Amniotic epithelial cell (primary cell): ENCODE measurements at places on chromosomes 7 and 10.

DNA sequence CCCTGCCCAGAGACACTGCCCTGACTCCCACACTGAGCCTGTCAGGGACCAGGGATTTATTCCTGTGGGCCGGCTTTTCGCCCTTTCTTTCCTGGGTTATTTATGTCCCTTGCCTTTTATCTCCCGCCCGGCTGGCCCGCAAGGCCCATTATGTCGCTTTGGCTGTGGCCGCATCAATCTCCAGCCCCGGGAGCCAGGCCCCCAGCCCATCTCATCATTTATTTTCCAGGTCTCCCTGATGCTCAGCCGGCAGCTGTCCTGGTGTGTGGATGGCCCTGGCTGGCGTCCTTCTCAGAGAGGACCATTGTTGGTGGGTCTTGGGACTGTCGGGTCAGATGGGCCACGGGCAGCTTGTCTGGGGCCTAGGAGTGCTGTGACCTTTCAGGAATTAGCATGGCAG lies 82.3 kb downstream of the FAM241B start:
- no peak for DNase-seq

- DNase-seq, result peak; percentile 89
Measured at GRCh38 chr7:80134536-80135308, at the start of gene GNAI1. Gene GNAI1 (plus strand): TSS chr7:80134831. CDS start chr7:80135161, 330 bp downstream.

- no peak for DNase-seq
Measured at GRCh38 chr7:31890766-31891165, 179.4 kb downstream of the PDE1C start.

DNA sequence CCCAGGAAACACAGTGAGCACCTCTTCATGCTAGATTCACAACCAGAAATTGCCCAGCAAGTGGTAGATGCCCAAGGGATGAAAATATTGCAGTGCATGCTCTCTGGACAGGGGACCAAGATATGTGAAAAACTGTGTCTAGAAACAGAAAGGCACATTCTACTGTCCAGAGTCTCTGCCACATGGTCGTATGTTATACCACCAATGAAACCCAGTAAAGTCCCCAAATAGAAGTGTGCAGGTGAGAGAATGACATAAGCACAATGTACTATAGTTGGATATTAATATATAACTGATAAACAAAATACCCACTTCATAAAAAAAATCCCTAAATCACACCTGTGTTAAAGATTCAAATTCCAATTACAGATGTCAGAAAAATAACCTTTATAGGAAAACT lies 43.8 kb downstream of the RASGEF1A start:
- DNase-seq, result no peak

DNA sequence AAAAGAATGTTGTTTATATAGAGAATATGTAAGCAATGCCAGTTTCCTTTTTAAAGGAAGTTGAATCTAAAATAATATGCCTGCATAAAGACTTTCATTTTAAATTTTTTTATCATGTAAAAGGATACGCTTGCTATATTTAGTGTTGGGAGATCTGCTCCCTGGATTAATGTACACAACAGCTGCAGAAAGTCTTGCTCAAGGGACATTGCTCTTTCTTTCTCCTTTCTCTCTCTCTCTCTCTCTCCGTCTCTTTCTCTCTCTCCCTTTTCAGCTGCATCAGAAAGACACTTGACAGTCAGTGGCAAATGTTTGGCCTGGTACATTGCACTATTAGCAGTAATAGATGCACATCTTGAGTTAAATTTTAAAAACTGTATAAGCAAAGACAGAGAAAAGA lies 739 bp downstream of the MYPN start:
- peak; percentile 27 for DNase-seq

GRCh38 chr10:62790019-62790555 lies 14.4 kb upstream of the ADO start:
- DNase-seq, result no peak

DNA sequence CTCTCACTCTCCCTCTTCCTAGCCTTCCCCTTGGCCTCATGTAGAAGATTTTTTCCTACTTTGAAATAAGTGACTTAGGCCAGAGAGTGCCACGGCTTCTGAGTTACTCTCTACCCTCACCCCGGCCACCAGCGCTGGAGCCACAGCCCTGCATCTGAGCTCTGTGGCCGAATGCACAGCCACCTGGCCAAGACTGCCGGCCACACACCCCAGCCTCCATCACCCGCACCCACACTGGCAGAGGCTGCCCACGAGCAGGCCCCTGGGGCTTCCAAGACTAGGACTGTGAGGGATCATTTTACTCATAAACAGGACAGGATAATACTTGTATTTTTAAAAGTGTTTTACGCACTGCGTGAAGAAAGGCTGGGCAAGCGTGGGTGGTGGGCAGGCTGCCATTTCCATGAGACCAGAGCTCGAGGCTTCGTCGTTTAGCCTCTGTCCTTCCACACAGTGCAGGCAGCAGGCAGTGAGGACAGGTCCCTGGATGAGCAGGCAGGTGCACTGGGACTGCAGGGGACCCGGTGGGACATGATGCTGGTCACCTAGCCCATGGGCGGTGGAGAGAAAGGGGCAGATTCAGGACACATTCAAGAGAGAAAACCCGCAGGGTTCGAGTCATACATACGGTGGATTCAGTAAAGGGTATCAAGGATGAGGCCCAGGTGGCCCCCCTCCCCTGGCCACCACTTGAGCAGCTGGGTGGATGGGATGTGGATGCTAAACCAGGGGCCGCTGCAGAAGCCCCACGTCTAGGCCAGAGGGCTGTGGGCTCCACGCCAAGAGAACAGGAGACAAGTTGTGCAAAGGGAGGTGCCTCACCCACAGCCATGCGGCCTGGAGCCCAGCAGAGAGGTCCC lies 35.5 kb upstream of the RNF32 start:
- DNase-seq, result no peak

DNA sequence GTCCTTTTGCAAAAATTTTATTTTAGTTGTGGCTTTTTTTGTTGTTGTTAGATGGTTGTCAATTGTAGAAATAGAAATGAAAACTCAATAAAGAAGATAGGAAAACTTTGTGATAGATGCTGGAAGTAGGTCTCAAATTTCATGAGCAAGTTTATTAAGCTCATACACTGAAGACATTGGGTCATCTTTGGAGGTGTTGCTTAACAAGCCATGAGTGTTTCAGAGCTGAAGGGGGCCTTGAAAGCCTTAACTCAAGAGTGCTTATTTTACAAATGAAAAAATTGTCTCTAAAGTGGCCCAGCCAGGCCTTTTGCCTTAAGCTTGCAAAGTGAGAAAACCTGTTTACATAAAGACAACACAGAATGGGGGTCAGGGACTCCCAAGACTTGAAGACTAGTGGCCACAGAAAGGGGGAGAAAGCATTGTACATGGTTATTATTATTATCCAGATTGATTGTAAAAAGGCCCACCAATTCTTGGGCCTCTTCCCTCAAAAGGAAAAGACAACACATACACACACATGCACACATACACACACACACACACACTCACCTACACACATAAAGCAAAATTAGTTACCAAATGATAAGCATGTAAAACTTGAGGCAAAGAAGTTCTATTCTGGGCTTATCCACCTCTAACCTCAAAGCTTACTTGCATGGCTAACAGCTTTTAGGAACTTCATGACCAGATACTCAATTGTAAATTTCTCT lies 49.7 kb upstream of the GLCCI1 start:
- DNase-seq, result peak; percentile 44

GRCh38 chr10:71998840-71999194 lies 34.6 kb downstream of the CHST3 start:
- DNase-seq, result peak; percentile 66

DNA sequence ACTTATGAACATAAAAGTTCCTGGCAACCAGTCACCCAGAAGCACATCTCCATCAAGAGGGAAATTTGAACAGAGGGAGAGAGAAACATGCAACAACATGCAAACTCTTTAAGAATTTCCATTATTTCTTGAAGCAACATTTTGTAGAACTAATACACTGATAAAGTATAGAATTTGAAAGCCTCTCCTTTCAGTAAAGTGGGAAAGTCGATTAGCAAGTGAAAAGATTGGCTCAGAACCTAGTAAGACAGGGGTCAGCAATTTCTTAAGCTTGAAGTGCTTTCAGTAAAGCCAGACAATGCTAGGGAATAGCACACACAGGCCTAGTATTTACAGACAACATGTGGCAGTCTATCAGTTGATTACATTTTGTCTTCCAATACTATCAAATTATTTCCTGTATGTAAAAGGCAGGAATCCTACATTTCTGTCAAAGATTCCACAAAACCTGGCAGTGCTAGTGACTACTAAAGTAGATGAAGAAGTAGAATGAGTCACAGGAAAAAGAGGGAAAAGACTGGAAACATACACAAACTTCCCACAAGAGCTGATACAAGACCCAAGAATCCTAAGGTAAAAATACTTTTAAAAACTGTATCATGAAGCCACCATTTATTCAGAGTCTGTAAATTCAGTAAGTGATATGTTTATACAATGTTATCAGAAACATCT lies 25.2 kb downstream of the DNAJC1 start:
- peak; percentile 62 for DNase-seq

- DNase-seq, result no peak
Measured at GRCh38 chr7:142739923-142740492, 9.3 kb upstream of the PRSS1 start.

GRCh38 chr7:132856416-132856815 lies 225.5 kb downstream of the CHCHD3 start:
- DNase-seq, result no peak

DNA sequence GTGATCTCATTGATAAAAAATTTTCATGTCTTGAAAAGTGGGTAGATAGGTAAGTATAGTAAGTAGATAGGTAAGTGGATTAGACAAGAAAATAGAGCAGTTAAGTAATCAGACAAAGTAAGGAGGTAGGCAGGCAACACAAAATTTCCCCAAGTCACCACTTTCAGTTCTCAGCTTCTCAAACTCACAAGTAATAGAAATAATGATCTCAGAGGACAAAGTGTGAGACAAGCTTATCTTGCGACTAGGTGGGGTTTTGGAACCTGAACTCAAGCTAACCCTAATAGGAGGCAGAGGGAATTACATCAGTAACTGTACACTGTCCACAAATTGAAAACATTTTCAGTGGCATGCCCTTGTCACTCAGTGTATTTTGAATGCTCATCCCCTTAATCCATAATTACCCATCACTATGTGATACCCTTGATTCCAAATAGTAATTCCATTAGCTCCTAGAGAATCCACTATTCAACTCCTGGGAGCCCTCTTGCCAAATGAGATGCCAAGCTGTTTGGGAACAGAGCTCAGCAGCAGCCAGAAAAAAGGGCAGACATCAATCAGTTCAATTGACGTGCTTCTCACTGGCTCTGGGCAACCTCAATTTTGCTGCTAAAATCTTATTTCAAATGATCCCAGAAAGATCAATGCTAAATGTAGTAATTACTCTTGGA lies 703.2 kb downstream of the XPNPEP1 start:
- no peak for DNase-seq

DNA sequence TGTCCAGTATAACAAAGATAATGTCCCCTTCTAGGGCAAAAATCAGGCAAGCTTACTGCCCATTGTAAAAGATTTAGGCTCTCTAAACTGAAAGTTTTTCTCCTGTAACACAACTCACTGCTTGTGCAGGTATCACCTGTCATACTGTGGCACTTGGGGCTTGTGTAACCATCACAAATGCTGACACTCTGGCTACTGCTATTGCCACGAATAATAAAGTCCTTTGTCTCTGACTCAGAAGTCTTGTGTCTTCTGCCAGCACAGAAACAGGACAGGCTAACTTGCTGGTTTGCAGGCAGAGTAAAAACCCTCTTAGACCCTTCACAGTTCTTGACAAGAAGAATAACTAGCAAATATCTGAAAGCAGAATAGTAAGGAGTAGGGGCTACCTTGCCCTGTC lies 273.9 kb downstream of the RPS24 start:
- DNase-seq, result no peak

- DNase-seq, result no peak
Measured at GRCh38 chr10:3126741-3127346, 45.7 kb downstream of the PITRM1 start.

DNA sequence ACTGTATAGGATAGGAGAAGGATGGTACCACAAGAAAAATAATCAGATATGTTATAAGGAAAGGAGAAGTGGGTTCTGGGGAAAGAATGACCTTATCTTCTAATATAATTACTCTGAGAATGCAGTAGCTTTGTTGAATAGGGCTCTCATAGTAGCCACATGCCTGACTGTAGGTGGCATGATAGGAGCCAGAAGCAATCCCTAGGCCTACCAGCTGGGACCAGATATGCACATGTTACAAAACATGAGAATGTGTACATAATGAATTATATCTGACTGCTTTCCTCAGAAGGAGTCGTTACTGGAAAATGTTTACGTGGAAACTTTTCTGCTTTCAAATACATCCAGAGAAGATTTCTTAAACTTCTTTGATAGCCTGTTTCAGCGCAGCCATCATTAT lies 53.2 kb upstream of the FAM3C start:
- peak; percentile 78 for DNase-seq

DNA sequence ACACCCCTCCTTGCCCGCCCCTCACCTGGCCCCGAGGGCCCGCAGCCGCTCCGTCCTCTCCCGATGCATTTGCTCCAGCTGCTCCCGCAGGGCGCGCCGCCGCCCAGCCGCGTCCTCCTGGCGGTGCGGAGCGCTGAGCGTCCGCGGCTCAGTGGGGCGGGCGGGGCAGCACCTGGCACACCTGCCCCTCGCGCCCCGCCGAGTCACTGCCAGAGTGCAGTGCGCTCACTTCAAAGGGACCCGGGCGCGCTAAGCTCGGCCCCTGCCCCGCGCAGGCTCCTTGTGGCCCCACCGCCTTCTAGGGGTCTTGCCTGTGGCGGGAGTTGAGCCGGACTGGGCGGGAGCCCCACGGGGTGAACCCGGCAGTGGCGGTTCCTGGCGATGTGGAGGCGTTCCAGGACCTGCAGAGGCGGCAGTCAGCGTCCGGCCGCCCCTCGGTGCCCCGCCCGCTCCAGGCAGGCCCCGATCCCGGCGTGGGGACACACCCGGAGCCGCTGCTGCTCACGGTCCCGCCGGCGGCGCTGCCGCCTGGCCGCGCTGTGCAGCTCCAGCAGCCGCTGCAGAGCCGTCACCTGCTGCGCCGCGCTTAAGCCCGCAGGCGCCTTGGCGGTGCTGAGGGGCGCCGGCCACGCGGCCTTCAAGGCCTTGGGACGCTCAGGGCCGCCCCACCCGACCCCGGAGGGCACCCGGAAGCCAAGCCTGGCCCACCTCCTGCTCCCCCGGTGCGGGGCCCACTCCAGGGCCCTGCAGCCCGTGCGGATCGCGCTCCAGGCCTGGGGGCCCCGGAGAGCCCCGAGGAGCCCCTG lies 6.7 kb downstream of the ATP6V1F start:
- DNase-seq, result no peak

DNA sequence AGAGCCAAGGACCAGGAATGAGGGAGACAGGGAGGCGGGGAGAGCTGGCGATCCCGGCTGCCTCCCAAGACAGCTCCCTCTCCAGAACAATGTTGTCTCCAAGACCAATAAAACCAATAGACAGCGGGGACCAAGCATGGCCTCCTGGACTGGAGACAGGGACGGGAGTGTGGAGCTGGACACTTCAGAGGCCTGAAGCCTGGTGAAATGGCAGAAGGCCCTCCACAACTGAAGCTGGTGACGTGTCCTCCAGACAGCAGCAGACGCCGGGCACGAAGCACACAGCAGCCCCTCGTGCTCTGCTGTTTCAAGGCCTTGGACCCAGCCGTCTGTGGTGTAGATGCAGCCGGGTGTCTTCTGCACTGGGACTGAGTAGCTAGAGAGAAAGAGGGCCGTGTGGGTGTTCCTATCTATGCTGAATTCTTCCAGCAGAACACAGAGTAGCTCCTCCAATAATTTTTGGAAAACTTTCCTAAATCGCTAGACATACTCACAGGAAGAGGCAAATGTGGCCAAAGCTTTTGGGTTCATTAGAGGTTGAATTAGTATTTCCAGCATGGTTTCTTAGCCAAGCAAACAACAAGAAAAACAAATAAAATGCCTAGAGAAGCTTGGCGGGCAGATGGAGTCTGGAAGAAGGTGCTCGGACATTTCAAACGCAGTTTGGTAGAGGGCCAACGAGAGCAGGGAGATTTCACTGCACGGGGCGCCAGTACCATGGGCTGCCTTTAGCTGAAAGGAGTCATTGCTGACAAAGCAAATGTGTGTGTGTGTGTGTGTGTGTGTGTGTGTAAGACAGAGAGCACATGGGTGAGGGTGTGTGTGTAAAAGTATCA lies 570.4 kb downstream of the TCERG1L start:
- DNase-seq, result no peak
